ENCODE measurements at places on chromosomes 11 and 22.

DNA sequence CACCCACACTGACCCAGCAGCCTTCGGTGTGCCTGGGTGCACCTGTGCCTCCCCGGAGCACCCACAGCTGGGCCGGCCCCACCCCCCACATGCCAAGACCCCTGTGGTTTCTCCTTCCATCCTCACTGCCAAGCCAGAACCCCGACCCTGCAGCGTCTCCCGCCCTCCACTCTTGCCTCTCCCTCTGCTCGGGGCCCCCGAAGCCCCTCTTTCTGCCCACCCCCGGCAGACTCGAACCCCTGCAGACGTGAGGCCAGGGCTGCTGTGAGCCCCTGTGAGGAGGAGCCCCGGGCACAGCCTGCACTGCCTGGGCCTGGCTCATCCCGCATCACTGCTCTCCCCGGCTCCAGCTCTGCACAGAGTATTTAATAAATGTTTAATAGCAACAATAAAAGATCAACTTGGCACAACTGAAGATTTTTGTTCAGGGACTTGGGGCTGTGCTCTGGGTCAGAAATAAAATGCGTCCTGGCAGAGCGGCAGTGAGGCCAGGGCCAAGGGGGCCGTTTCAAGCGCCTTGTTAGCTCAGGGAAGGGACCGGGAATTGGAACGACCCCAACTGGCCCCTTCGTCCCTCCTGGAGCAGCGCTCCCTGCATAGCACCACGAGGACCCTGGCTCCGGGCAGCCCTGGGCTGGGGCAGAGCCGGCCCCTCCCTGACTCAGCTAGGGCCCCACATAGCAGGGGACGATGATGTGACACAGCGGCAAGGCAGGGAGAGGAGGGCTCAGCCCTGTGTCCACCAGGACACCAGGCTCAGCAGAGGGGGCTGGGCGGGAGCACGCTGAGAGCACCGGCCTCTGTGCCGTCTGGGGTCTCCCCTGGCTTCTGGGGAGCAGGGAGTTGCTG is 520.8 kb downstream of the BRD1 start:
- DNase-seq: no peak

DNA sequence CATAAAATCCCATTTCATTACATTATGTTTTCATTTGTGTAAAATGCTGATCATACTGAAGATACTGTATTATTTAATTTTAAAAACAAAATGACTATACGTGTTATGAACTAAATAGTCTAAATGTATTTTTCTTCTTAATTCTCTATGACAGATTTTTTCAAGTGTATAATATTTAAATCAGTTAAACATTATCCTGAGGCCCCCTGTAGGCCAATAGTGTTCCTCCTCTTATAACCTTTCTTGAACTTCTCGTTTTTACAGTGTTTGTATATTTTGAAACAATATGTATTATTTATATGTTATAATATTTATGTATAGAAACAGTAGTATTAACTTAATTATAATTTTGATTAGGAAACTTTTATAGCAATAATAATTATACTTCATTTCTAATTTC is 151.1 kb upstream of the CHORDC1 start:
- DNase-seq: no peak

DNA sequence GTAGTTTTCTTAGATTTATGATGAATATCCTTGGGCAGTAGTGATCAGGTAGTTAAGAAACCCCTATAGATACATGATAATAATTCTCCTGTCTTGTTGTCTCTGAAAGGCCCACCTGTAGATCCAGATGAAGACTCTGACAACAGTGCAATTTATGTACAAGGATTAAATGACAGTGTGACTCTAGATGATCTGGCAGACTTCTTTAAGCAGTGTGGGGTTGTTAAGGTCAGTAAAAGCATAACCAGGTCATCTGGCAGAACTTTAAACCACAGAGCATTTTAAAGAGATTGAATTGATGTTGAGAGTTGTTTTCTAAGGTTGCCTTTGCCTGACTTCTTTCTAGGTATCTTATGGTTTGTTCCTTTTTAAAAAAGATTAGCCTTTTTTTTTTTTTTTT is 14.1 kb upstream of the GAS2L1 start:
- DNase-seq: no peak

- no peak for DNase-seq
Measured at GRCh38 chr11:100712583-100712982, 25.5 kb downstream of the ARHGAP42 start.

- DNase-seq: peak; percentile 38
Measured at GRCh38 chr11:118996926-118997626, 862 bp upstream of the CENATAC start.

- peak; percentile 28 for DNase-seq
Measured at GRCh38 chr22:29216873-29217666, 11.4 kb downstream of the EMID1 start.

DNA sequence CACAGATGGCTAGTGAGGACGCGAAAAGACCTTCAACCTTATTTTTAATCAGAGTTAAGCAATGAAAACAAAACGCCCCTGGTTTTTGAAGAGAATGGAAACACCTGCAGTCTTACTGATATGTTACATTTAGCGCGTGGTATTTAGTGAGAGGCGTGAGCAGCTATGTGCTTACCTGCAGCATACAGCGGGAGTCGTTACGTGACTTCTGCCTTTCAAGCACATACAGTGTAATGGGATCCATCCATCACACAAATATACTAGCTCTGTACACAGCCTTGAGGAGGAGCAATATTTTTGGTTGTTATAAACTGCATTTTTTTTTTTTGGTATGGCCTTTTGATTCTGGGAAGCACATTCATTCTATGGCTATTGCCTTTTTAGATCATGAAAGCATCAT is 5.5 kb downstream of the KRTAP5-2 start:
- no peak for DNase-seq

Measured in MG63 (cell line).